ENCODE measurements at places on chromosomes 16 and 17. TPM values are rescaled to one million over a fixed set of nuclear protein-coding genes. Genes with fewer than 3 reads are reported as not detected.

NGFR gene
- not detected for total RNA-seq

TAT gene
- total RNA-seq, result not detected

MFAP4 gene
- 20.2 TPM for total RNA-seq

PRRT2 gene
- total RNA-seq, result 7.7 TPM

SLFN13 gene
- total RNA-seq, result 1.7 TPM

ENPP7 gene
- total RNA-seq, result not detected

ARL5C gene
- total RNA-seq, result 2.1 TPM

CCL1 gene
- not detected for total RNA-seq

FAM171A2 gene
- total RNA-seq, result 3.1 TPM

CCL14 gene
- not detected for total RNA-seq

CDRT15 gene
- total RNA-seq, result not detected

BAIAP3 gene
- 0.09 TPM for total RNA-seq

CYGB gene
- total RNA-seq, result 35.2 TPM

CDH11 gene
- 397 TPM for total RNA-seq

HAS3 gene
- total RNA-seq, result 0.81 TPM

TMC5 gene
- under 0.01 TPM for total RNA-seq

ERN2 gene
- not detected for total RNA-seq

TPSD1 gene
- not detected for total RNA-seq

SULT1A2 gene
- not detected for total RNA-seq

PARD6A gene
- total RNA-seq, result not detected

Measured in fibroblast of the aortic adventitia (primary cell).